GM12878 (cell line): ENCODE measurements at places on chromosomes 12 and 14. TPM values are rescaled to one million over a fixed set of nuclear protein-coding genes. Genes with fewer than 3 reads are reported as not detected.

DNA sequence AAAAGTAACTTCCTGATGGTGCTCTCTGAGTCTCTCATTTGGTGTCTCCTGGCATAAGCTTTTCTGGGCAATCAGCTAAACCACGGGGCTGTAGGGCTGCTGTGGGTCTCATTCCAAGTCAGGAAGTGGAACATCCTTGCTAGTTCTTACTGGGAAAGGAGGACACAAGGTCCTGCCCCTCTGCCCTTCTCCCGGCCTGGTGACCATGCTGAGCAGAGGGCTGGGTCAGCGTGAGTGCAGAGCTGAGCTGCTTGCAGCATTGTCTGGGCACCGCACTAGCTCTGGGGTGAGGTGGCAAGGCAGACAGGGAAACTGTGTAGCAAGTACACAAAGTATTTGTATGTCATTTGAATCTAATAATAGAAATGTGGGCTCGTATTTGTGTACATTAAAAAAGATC is 45.0 kb upstream of the ASPG start:
- no peak for DNase-seq

GRCh38 chr14:92417759-92418158 is 94.8 kb downstream of the SLC24A4 start:
- DNase-seq = no peak

DNA sequence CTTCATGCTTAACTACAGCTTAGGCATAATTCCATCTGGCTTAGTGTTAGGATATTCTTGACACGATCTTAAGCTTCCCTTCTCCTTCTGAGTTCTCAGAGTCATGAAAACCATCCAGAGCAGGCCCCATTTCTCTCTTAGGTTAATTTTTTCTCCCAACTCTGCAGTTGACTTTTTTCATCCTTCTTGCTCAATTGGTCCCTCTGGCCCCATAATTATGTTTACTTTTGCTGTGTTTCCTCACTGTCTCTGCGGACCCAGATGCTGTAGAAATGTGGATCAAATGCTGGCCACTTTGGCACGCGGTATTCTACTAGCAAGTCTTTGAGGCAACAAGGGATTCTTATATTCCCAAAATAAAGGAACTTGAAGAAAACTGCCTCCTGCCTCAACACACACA is 9.5 kb downstream of the TMEM132C start:
- DNase-seq = no peak

The KLHDC1 gene
- polyA plus RNA-seq = 0.27 and 0.59 TPM in 2 replicates

DNA sequence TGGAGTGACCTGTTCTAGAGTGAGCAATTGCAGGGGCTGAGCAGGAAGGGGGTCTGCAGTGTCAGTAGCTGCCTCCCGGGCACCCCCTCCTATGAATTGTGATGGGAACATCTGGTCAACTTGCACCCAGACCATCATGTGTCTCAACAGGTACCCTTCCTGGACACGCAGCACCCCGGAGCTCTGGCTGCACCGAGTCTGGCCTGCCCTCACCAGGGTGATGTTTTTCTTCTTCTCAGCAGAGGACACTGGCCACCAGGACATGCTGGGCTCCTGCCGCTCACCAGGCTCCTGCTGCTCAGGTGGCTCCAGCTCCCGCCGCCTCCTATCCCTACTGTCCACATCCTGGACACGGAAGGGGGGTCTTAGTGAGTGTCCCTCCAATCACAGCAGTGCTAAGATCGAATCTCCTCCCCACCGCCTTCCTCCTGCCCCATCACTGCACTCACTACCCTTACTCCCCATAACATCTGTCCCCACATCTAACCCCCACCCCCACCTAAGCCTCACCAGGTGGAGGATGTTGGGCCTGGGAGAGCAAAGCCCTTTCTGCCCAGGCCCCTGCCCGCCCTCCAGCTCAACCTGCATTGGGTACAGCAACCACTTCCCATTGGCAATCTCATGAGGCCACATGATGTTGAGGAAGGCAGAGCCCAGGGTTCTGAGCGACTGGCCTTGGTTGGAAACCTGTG is 14.9 kb downstream of the ITGA7 start:
- DNase-seq = no peak

The RDH5 gene
- 5.5 and 5.8 TPM in 2 replicates for polyA plus RNA-seq

GRCh38 chr12:63319386-63319785 is 168.4 kb upstream of the AVPR1A start:
- no peak for DNase-seq

- no peak for DNase-seq
These were observed 62.5 kb upstream of the TSPAN8 start for GRCh38 chr12:71220260-71220659.

The TTC9 gene
- polyA plus RNA-seq = 0.87 and 1.1 TPM in 2 replicates

DNA sequence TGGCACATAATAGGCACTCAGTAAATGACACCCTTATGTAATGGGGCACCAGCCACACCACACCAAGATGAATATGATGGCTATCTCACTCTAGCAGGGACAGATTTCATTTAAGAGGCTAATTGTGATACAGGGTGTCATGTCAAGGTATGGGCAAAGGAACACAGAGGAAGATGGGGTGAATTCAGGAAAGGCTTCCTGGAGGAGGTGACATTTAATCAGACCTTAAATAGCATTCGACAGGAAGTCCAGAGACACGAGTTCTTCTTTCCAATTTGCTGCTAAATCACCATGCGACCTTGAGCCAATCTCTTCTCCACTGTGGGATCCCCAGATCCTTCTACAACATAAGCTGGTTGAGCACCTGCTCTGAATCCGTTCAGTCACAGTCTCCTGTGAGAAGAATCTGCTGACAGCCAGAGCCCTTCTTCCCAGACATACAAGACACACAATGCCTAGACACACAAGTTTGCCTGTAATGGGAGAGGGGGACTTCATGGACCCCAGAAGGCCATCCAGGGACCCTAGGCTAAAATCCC is 1.5 kb upstream of the DTX1 start:
- DNase-seq = no peak

The PGAM5 gene
- 8.0 and 8.2 TPM in 2 replicates for polyA plus RNA-seq

DNA sequence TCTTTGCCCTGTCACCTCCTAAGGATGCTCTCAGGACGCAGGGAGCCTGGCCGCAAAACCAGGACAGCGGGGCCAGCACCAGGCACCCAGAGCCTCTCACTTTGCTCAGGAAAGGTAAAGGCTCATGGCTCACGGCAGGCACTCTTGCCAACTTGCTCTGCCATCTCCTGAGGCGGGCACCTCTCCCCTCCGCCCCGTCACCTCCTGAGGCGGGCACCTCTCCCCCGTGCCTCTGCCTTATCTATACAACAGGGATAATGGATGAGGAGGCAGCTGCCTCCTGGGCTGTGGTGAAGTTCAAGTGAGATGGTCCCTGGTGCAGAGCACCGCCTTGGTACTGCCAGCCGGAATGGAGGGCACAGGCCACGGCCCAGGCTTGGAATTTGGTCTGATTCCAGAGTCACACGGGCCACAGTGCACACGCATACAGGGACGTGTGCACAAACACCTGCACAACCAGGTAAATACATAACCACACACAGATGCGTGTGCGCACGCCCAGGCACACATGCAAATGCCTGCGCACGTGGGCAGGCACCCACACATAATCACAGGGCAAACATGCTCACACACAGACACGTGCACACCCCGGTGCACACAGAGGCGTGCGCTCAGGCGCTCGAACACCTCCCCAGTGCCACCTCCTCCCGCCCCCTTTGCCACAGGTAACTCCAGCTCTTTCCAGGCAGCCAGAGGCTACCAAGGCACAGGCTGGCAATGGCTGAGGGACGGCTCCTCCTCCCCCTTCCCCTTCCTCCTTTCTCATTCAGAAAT is 11.6 kb downstream of the DEGS2 start:
- DNase-seq = no peak

The MSI1 gene
- polyA plus RNA-seq = 0.04 TPM in 1 of 2 replicates, not detected in the other

GRCh38 chr12:89936631-89937030 is 228.0 kb upstream of the ATP2B1 start:
- DNase-seq = no peak

DNA sequence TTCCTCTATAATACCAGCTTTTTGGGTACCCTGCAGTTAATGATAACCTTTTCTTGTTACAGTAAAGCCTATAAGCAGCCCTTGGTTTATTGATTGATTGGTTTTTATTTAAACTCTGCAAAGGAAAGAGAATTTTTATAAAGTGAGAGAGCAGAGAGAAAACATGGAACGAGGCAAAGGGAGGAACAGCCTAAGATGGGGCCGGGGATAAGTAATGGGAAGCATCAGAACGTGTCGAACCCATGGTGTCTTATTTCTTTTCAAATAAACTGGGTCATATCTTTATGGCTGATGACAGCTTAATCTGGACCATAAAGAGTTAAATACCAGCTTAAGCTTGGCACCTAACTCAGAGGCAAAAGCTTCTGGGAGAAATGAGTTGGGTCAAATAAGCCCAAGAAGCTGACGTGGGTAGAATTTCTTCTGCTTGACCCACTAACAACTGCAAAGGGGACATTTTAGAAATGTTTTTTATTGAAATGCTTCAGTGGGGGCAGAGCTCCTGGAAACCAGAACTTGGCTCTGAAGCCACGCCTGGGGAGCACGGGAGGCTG is 12.0 kb upstream of the C14orf93 start:
- no peak for DNase-seq

GRCh38 chr12:80413462-80413861 is 30.6 kb upstream of the PTPRQ start:
- no peak for DNase-seq

GRCh38 chr12:17134315-17134714 is 528.4 kb upstream of the LMO3 start:
- no peak for DNase-seq

The SLC4A8 gene
- 3.4 TPM in 2 replicates for polyA plus RNA-seq

The POU6F1 gene
- polyA plus RNA-seq = 0.86 and 1.2 TPM in 2 replicates

GRCh38 chr14:75259510-75259855 is 19.1 kb upstream of the FOS start:
- DNase-seq = no peak

DNA sequence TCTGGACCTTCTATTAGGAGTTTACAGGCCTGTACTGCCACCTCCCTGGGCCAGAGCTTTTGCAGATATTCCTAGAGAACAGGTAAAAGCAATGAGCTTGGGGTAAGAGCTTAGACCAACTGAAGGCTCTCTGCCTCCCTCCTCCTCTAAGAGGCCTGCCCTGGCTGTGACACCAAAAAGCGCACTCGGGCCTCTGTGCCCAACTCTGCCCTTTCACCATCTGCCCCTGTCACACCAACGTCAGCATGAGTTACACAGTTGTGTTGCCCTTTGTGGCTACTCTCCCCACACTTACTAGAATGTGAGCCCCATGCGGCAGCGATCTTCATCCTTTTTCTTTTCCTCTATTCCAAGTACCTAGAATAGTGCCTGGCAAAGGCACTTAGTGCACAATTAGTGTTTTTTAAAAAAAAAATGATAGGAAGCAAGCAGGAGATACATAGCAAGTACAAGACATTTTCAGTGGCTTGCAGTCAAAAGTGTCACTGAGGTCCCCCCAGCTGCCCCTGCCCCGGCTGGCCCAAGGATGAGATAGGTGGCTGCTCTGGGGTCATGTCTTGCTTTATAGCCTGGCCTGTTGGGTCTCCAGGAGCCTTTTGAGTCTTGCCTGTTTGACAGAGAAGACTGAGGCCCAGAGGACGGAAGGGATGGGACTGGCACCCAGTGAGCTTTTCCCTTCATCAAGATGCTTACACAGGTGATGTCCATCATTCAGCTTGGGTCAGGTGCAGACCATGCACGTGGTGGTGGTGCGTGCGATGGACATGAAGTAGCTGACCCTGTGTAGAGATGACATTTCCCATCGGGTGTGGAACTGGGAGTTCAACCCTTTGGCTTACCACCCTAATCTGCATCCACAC is 12.5 kb downstream of the CKB start:
- no peak for DNase-seq

GRCh38 chr12:9636851-9637206 is 29.1 kb upstream of the KLRB1 start:
- DNase-seq = no peak
